ENCODE measurements at places on chromosomes 12 and 14.
A peak's percentile ranks its signal among the peaks of the same experiment; 100 is the strongest.

DNA sequence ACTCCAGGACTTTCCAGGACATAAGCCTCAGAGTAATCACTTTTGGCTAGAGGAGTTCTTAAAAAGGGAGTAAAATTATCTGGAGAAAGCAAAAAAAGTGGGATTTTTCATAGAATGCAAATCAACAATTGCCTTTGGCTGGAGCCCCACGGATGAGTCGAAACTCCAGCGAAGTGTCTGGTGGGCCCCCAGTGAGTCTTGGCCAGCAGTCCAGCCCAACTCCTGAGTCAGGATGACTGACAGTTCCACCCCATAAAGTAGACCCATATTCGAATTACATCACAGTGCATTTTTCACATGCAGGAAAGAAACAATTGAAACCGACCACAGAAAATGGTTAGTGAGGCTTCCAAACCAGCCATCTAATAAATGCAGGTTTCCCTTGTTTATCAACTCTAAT lies 265.7 kb downstream of the BCL11B start:
- no peak overlapping the region for H3K4me3 ChIP-seq
- H3K36me3 ChIP-seq: no peaks in the 10 kb centered on the region
- DNase-seq: no peak
- H3K27ac ChIP-seq: no peak overlapping the region

GRCh38 chr12:113997365-113997764 lies 31.2 kb upstream of the RBM19 start:
- no peak overlapping the region for H3K27ac ChIP-seq
- H3K27me3 ChIP-seq: peaks cover 36% of the 10 kb centered on the region
- DNase-seq: no peak

DNA sequence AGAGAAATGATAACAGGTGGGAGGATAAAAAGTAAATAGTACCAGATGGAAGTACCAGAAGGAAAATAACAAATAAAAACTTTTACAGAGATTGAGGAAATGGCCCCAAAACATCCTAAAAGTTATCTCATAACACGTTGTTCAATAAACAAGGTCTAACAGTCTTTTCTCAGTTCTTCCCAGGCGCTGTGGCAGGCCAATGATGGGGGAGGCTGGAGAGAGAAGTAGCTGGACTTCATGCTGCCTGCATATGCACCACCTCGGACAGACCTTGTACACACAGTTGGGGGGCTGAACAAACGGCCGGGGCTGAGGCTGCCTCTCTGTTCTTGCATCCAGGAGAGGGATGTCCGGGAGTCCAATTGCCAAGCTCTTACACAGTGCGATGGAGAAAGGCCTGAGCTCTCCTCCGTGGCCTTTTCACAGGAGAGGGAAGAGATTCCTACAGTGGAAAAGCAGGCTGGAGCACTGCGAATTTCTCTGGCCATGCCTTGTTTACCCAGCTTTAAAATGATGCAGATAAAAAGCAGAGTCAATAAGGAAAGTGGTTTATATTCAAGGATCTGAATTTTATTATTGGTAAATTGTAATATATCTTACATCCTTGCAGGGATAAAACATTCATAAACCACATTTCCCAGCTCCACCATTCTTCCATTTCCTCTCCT lies 109.8 kb downstream of the PHLDA1 start:
- no peaks in the 10 kb centered on the region for H3K27me3 ChIP-seq
- no peak overlapping the region for H3K27ac ChIP-seq
- H3K4me3 ChIP-seq: no peak overlapping the region
- H3K36me3 ChIP-seq: peaks cover 15% of the 10 kb centered on the region
- H3K4me1 ChIP-seq: peaks cover 18% of the 10 kb centered on the region
- DNase-seq: no peak

- H3K36me3 ChIP-seq: no peaks in the 10 kb centered on the region
- H3K27ac ChIP-seq: no peak overlapping the region
- H3K4me1 ChIP-seq: no peaks in the 10 kb centered on the region
- H3K4me3 ChIP-seq: no peak overlapping the region
- DNase-seq: no peak
- no peaks in the 10 kb centered on the region for H3K27me3 ChIP-seq
These were observed 630 bp upstream of the HNF1A start for GRCh38 chr12:120977531-120978295.

- no peak overlapping the region for H3K4me3 ChIP-seq
- H3K36me3 ChIP-seq: no peaks in the 10 kb centered on the region
These were observed 759.8 kb upstream of the MDGA2 start for GRCh38 chr14:48435221-48435620.

GRCh38 chr12:64566831-64567517 lies 43.3 kb upstream of the RASSF3 start:
- DNase-seq: no peak
- no peak overlapping the region for H3K27ac ChIP-seq
- H3K4me3 ChIP-seq: no peak overlapping the region
- H3K4me1 ChIP-seq: peaks cover 18% of the 10 kb centered on the region

DNA sequence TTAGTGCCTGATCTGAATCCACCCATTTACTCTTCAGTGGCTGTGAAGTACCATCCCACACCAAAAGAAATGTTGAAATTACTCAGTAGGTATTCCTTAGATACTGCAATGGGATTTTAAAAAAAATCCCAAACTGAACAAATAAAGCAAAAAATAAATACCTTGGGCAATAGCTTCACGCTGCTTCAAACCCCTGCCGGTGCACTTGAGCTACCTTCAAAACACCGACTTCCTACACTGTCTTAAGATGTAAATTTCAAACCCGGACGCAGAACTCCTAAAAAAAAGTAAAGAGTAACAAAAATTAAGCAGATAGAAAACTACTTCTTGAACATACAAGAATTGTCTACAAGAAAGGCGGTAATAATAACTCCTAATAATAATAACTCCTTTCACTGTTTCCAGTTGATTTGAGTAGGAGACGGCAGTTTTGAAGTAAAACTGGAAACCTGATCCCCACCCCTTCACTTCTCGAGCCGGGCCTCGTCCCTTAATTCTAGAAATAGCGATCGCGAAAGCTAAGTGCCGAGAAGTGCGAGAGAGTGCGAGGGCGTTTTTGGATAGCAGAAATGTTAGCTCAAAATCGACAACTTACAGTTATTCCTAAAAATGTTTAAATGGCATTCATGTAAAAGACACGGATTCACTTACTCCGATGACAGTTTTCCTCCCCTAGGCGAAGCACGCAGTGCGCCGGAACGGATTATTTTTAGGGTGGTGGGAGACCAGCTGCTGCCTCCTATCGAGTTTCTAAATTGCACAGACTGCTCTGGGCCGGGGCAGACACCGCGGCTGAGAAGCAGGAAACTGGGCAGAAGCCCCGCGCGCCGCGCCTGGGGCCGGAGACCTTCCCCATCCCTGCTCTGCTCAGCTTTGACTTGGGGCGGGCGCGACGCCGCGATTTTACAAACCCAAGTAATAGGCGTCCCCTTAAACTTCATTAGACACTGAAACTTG lies at the start of gene ABCC9:
ABCC9 (minus strand) TSS at position 878 of the 957 bp plus-strand sequence. CDS start 4,752 bp downstream, outside the sequence.
- H3K27me3 ChIP-seq: peaks cover 67% of the 10 kb centered on the region
- H3K4me1 ChIP-seq: peaks cover 11% of the 10 kb centered on the region
- peak; percentile 20 for DNase-seq
- no peak within 1 kb of the TSS for H3K27ac ChIP-seq
- H3K36me3 ChIP-seq: no peaks in the 10 kb centered on the region

DNA sequence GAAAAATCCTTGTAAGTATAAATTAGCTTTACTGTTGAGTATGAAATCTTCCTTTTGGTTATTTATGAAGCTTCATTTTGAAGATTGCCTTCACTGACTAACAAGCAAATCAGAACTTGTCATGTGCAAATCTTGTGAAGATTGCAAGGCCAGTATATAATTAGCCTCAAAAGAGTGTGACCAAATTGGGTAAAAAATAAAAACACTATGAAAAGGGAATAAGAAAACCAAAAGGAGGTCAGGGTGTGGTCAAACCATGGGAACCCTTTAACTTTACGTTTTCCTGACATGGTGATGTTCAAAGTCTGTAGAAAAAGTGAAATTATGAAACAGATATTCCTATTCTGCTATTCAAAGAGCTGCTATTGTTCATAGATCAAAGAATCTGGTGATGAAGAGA lies 230.3 kb downstream of the BCAT1 start:
- no peaks in the 10 kb centered on the region for H3K36me3 ChIP-seq
- no peak overlapping the region for H3K4me3 ChIP-seq
- DNase-seq: no peak
- peaks cover 16% of the 10 kb centered on the region for H3K4me1 ChIP-seq
- H3K27ac ChIP-seq: peak overlapping the region; percentile 40
- H3K27me3 ChIP-seq: no peaks in the 10 kb centered on the region

DNA sequence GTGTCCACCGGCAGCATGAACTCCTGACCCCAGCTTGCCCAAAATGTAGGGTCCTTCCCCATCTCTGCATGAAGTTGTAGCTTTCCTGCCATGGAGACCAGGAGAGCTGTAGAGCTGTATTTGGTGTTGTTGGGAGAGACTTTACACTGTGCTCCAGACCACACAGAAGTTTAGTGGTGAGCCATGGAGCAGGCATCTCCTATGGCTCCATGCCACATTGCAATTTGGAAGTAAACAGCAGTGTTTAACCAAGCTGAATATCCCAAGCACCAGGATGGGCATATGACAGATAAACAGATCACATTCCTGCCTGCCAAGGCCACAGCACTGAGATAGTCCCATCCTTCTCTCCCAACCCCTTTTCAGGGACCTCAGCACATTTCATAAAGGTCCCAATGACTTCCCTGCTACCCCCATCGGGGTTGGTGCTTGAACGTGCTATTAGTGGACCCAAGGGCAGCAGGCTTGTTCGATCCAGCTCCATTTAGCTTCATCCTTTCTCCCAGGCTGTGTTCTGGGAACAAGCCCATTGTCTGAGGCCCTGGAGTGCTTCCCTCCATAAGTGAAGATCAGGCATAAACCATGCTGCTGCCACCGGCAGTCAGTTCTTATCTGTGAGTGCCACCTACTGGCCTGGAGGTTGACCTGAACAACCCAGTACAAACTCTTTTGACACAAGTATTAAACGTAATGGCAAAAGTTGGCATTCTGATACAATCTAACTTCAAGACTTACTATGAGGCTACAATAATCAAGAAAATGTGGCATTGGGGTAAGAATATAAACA lies 172.3 kb upstream of the ATXN7L3B start:
- no peaks in the 10 kb centered on the region for H3K36me3 ChIP-seq
- DNase-seq: peak; percentile 9
- H3K27ac ChIP-seq: no peak overlapping the region
- no peaks in the 10 kb centered on the region for H3K27me3 ChIP-seq
- no peaks in the 10 kb centered on the region for H3K4me1 ChIP-seq

DNA sequence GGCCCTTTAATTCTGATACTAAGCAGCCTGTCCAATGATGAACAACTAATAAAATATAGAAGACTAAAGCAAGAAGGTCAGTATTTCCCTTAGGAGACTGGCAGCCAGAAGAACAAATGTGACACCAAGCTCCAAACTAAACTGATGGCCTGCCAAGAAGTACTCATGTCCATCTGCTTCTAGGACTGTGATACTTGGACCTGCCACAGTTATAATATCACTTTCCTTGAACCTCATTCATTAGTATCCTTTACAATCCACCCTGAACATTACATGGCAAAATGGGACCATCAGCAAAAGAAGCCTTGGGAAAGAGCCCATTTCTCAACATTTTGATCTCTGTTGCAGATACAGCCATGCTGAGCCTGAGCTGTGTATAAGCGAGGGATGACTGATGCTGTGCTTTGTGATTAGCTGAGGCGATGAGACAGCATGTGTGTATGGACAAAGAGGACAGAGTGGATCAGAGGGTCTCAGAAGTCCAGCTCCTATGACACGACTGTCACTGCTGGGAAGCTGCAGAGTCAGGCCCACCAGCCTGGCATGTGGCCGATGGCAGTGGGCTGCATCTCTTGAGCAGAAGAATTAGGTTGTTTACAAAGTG lies 73.9 kb downstream of the TGFB3 start:
- no peaks in the 10 kb centered on the region for H3K4me1 ChIP-seq
- no peaks in the 10 kb centered on the region for H3K36me3 ChIP-seq
- no peak overlapping the region for H3K4me3 ChIP-seq

- peaks cover 20% of the 10 kb centered on the region for H3K27me3 ChIP-seq
- no peak overlapping the region for H3K27ac ChIP-seq
- DNase-seq: no peak
- H3K36me3 ChIP-seq: no peaks in the 10 kb centered on the region
- no peak overlapping the region for H3K4me3 ChIP-seq
- H3K4me1 ChIP-seq: no peaks in the 10 kb centered on the region
These were observed 90.7 kb downstream of the PTCSC3 start for GRCh38 chr14:36085861-36086260.

DNA sequence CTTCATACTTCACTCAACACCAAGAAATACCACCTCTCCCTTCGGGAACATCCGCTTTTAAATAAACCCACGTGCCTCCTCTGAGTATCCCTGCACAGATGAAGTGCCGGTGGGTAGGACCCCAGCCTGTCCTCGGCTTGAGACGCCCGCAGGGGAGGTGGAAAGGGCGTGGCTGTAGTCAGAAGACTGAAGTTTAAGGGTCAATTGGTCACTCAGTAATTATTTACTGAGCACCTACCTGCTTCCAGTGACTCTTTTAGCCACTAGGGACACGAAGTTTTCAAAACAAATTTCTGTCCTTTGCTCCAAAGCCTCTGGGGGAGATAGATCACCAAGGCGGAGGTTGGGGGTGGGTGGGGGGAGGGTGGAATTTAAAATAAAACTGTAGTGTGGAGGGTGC lies 309.4 kb downstream of the VRK1 start:
- no peaks in the 10 kb centered on the region for H3K27me3 ChIP-seq
- peaks cover 2% of the 10 kb centered on the region for H3K4me1 ChIP-seq
- peaks cover 3% of the 10 kb centered on the region for H3K36me3 ChIP-seq
- no peak overlapping the region for H3K27ac ChIP-seq
- no peak overlapping the region for H3K4me3 ChIP-seq
- DNase-seq: no peak

- H3K27me3 ChIP-seq: peaks cover 4% of the 10 kb centered on the region
- peaks cover 17% of the 10 kb centered on the region for H3K4me1 ChIP-seq
- no peak overlapping the region for H3K27ac ChIP-seq
- no peak for DNase-seq
These were observed 2.4 kb upstream of the RXYLT1 start for GRCh38 chr12:63777340-63777739.

DNA sequence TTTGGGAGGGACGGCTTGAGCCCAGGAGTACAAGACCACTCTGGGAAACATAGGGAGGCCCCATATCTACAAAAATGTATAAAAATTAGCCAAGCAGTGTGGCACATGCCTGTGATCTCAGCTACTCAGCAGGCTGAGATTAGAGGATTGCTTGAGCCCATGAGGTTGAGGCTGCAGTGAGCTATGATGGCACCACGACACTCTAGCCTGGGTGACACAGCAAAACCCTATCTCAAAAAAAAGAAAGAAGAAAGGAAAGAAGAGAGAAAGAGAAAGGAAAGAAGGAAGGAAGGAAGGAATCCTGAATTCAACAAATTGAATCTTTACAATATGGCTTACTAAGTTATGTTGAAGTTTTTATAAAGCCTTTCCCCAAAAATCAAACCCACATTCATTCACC lies 2.1 kb downstream of the KIF21A start:
- H3K27ac ChIP-seq: no peak overlapping the region
- H3K4me1 ChIP-seq: peaks cover 23% of the 10 kb centered on the region
- peaks cover 3% of the 10 kb centered on the region for H3K36me3 ChIP-seq
- peaks cover 12% of the 10 kb centered on the region for H3K27me3 ChIP-seq

All from activated naive CD8-positive, alpha-beta T cell treated with anti-CD3 and anti-CD28 coated beads for 36 hours (primary cell).